ENCODE measurements at places on chromosomes 6 and 20. TPM values are rescaled to one million over a fixed set of nuclear protein-coding genes. Genes with fewer than 3 reads are reported as not detected.

Gene PHACTR3
- total RNA-seq = 99.4 TPM

Gene SLC26A8
- total RNA-seq = 9.3 TPM

Gene GSTA1
- total RNA-seq = not detected

Gene SSR1
- 95.9 TPM for total RNA-seq

Gene EMILIN3
- 4.3 TPM for total RNA-seq

Gene RFX6
- total RNA-seq = not detected

Gene RIPOR3
- 2.4 TPM for total RNA-seq

Gene CCN2
- 10.8 TPM for total RNA-seq

Gene GRIK2
- 89.9 TPM for total RNA-seq

Gene NKX2-2
- 10.2 TPM for total RNA-seq

Gene BAK1
- 10.6 TPM for total RNA-seq

Gene SNRNP48
- total RNA-seq = 12.5 TPM

Gene MLN
- total RNA-seq = not detected

Gene F13A1
- total RNA-seq = 11.8 TPM

Gene PACSIN1
- 401 TPM for total RNA-seq

Gene SCGN
- 3.4 TPM for total RNA-seq

Gene ZNF217
- total RNA-seq = 7.1 TPM

Gene SMPDL3A
- total RNA-seq = 10.2 TPM
